ENCODE measurements at places on chromosomes 13 and 19.
A peak's percentile ranks its signal among the peaks of the same experiment; 100 is the strongest.

- no peak for DNase-seq
Observed at GRCh38 chr13:21717817-21718216, 46.9 kb downstream of the FGF9 start.

DNA sequence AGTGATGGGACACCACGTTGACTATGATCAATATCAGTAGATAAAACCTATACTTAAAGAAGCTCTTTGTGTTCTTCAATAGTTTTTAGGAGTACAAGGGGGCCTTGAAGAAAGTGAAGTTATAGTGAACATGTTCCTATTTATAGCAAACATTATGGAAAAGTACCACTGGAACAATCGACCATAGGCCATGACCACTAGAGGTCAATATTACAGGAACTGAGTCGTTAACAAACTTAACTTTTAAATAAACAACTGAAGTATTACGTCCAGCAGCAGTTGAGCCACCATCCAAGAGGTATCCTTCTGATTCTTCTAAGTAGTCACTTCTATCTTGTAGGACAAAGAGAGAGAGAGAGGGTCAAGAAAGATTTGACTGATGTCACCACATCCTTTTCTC is 391.0 kb upstream of the SLITRK5 start:
- DNase-seq = peak; percentile 5

DNA sequence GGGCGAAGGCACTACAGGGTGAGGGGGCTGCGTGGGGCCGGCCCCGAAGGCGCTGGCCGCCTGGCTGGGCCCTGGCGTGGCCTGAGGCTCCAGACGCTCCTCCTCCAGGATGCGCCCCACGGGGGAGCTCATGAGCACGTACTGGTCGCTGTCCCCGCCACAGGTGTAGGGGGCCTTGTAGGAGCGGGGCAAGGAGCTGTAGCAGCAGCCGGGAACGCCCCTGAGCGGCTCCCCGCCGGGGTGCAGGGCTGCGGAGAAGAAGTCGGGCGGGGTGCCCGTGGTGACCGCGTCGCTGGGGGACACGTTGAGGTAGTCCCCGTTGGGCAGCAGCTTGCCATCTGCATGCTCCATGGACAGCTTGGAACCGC is 3.0 kb downstream of the IRS2 start:
- DNase-seq = no peak

DNA sequence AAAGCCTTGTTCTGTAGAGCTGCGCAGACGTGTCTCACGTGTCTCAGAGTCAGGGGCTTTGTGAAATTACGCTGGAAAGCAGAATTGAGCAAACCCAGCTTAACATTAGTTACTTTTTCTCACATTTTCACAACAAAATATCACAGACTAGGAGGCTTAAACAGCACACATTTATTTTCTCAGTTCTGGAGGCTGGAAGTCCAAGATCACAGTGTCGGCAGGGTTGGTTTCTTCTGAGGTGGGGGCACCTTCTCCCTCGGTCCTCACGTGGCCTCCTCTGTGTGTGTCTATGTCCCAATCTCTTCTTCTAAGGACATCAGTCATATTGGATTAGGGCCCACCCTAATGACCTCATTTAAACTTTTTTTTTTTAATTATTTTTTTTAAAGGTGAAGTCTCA is 4.7 kb upstream of the EIF3G start:
- DNase-seq = no peak

DNA sequence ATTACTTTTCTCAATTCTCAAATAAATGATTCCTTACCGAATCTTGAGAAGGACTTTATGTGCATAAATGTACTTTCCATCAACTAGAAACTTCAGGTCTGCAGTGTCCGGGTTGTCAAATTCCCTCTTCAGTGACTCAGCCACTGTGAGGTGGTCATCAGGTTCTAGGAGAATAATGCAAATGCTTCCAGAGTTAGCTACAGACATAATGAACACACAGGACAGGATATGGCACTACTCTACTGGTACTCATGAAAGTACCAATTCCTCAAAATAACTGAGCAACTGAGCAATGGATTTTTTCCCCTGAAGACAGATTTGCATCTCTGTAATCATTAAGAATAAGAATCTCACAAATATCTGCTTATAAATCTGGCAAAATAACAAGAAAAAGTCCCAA is 31.2 kb downstream of the RCBTB2 start:
- no peak for DNase-seq

DNA sequence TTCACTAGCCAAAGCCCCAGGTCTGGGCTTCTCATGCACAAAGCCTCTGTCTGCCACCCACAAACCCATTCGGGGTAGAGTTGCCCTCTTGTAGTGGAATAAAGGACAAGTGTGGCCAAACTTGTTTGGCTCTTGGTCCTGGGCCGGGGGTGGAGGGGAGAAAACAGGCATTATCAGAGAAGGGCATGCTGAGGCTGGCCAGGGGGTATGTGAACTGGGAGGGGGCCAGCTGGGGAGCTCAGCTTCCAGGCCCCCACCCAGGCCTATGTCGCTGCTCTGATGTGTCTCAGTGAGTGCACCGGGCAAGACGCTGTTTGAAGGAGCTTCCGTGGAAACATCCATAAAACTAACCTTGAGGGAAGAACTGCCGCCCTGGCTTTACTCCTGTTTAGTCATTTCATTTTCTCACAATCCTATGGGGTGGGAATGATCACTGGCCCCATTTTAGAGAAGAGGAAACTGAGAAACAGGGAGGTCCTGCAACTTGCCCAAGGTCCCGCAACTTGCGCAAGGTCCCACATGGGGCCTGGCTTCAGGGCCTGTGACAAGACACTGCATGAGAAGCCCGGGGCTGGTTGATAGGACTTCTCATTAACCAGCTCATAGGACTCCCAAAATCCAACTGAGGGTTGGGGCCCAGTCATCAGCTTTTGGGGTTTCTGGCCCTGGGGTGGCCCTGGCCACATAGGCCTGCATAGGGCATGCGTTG is 30.8 kb downstream of the CCNE1 start:
- DNase-seq = no peak

DNA sequence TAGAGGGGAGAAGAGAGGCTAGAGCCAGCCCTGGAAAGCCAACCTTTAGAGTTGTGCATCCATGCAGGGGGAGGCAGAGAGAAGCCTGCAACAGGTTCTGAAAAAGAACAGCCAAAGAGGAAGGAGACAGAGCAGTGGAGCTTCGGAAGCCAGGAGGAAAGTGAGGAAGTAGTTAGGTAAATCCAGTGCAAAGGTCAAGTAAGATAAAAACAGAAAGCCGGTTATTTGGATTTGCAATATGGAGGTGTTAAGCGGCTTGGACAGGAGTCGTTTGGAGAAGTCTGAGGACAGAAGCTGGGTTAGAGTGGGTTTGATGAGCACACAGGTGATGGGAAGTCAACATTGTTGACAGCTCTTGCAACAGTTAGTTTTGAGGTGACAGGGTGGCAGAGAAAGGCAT is 53.5 kb upstream of the FLT1 start:
- DNase-seq = no peak

DNA sequence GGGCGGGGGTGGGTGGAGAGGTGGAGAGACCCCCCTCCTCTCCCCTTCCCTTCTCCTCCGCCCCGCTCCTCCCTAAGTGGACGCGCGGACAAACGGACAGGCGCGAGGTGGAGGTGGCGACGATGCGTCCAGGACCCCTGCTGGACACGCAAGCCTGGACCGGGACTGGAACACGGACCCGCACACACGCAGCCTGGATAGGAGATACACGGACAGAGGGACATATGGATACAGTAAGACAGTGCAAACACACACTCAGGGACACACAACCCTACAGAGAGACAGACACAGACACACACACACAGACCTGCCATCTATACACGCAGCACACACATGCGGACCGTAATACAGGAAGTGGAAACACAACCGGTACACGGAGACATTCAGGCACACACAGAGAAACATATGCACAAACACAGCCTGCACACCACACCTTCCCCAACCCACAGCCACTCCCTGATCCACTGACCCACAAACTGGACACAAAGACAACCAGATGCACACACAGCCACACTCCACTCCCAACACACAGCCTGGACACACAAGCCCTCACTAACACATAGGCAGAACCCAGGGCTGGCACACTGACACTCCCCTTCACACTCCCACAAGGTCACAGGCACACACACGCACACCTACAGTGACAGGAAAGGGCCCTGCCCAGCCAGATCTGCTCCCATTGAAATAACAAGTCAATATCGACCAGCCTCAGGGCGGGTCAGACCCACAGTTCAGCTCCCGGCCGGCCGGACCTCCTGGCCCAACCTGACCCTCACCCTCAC is 696 bp upstream of the ERFL start:
- DNase-seq = no peak

GRCh38 chr19:12946731-12947496 is 1.3 kb downstream of the RAD23A start:
- no peak for DNase-seq

- DNase-seq = no peak
Observed at GRCh38 chr19:30719189-30719998, 347.2 kb downstream of the ZNF536 start.

DNA sequence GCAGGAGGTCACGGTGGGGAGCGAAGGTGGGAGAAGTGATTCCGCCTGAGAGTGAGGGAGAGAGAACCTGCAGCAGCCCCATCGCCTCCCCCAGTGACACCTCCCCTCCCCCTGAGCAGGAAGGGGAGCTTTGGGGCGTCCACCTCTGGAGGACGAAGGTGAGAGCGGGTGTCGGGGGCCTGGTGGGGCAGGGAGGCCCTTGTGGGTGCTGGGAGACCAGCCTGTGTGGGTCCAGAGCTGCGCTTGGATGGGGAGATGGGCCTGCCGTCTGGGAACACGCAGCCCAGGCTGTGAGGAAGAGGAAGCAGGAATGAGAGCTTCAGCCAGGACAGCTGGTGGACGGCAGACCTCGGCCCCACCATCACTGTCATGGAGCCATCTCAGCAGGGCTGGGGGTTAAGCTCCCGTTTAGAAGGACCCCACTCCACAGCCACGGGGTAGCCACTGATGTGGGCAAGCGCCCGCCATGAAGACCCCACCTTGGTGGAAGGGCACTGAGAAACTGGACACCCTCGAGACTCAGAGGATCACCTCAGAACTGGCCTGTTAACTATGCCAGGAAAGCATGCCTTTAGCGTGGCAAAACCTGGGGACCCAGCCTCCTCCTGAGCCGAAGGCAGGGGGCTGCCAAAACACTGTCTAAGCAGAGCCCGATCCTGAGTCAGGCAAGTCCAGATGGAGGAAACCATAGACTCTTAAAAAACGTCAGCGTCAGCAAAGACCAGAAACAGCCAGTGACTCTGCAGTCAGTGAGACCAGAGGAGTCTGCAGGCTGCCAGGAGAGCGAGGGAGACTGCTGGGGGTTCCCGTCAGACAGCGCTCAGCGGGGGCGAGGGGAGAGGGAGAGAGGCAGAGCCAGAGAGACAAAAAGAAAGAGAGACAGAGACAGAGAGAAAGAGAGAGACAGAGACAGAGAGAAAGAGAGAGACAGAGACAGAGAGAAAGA is 6.4 kb upstream of the PROZ start:
- DNase-seq = peak; percentile 19

Measured in HCEC 1CT (cell line).